ENCODE measurements at places on chromosomes 11 and 22.

- no peak for DNase-seq
These were observed 78.6 kb upstream of the TP53AIP1 start for GRCh38 chr11:129021295-129021694.

- no peak for DNase-seq
These were observed 23.5 kb upstream of the YPEL1 start for GRCh38 chr22:21759093-21759492.

GRCh38 chr22:47400701-47401591 is 638.5 kb downstream of the TBC1D22A start:
- no peak for DNase-seq

GRCh38 chr11:70080763-70081162 is 2.6 kb downstream of the ANO1 start:
- DNase-seq = no peak

- no peak for DNase-seq
These were observed 871 bp downstream of the SLC35E4 start for GRCh38 chr22:30636226-30637077.

Measured in stimulated activated CD8-positive, alpha-beta memory T cell treated with anti-CD3 and anti-CD28 coated beads, Interleukin-7, amount 100 ng/mL, for 1 hour (primary cell).